ENCODE measurements at places on chromosomes 12 and 14. TPM values are rescaled to one million over a fixed set of nuclear protein-coding genes. Genes with fewer than 3 reads are reported as not detected.
A peak's percentile ranks its signal among the peaks of the same experiment; 100 is the strongest.

DNA sequence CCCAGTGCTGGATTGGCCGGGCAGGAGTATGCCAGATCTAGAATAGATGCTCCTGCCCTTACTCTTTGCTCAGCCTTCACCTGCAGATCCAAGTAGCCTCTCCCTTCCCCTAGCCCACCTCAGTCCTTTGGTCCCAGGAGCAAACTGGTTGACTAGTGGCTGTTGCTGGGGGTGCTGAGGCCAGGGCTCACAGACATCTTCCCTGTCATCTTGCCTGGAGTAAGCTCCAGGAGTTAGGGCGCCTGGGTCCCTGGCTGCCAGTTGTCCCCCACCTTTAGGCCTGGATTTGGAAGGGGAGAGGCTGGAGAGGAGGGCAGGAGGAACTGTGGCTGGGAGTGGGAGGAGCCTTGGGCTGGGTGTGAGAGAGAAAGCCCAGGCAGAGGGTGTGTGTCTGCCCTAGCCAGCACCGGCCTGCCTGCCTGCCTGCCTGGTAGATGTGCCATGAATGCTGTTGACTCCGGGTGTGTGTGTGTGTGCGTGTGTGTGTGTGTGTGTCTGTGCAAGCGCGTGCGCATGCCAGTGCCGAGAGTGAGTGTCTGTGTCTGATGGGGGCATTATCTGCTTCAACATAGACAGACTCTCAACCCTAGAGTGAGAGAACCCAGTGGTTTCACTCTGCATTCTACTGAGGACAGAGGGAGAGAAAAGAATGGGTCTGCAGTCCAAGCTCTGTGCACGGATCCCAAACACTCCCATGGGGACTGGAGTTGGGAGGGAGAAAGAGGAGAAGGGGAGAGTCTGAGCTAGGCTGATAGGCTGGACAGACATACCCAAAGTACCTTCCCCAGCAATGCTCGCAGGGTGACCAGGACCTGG is 845 bp upstream of the RARG start:
- peak overlapping the region; percentile 58 for H3K4me3 ChIP-seq
- H3K36me3 ChIP-seq, result no peaks in the 10 kb centered on the region
- DNase-seq, result no peak
- H3K27ac ChIP-seq, result peak overlapping the region; percentile 75
- H3K27me3 ChIP-seq, result peaks cover 20% of the 10 kb centered on the region

- H3K4me1 ChIP-seq, result no peaks in the 10 kb centered on the region
- no peak overlapping the region for H3K27ac ChIP-seq
- DNase-seq, result no peak
- no peaks in the 10 kb centered on the region for H3K27me3 ChIP-seq
- no peaks in the 10 kb centered on the region for H3K36me3 ChIP-seq
Measured at GRCh38 chr14:38410442-38410841, 154.5 kb upstream of the CLEC14A start.

DNA sequence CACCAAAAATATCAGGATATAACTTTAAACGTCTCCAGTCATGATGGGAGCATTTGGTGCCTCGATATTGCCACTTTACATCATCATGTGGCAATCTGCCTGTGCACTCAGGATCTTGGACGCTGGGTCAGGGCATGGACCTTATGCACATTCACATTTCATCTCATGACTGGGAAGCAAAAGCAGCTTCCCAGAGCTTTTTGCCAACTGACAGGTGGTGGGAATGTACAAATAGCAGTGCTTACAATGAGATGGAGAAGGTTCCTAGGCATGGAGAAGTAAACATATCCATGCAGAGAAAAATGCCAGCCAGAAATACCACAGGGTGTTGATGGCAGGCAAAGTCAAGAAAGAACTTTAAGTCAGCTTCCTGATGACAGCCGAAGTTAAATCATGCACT is 30.3 kb downstream of the EFCAB11 start:
- peaks cover 10% of the 10 kb centered on the region for H3K4me1 ChIP-seq
- no peaks in the 10 kb centered on the region for H3K27me3 ChIP-seq
- no peaks in the 10 kb centered on the region for H3K36me3 ChIP-seq

GRCh38 chr14:69979882-69980281 is 100.7 kb downstream of the SMOC1 start:
- H3K27me3 ChIP-seq, result no peaks in the 10 kb centered on the region
- no peaks in the 10 kb centered on the region for H3K36me3 ChIP-seq
- no peak for DNase-seq
- no peak overlapping the region for H3K4me3 ChIP-seq

GRCh38 chr14:24935796-24936195 is 114.2 kb downstream of the STXBP6 start:
- H3K27ac ChIP-seq, result no peak overlapping the region
- no peaks in the 10 kb centered on the region for H3K27me3 ChIP-seq
- no peaks in the 10 kb centered on the region for H3K4me1 ChIP-seq

DNA sequence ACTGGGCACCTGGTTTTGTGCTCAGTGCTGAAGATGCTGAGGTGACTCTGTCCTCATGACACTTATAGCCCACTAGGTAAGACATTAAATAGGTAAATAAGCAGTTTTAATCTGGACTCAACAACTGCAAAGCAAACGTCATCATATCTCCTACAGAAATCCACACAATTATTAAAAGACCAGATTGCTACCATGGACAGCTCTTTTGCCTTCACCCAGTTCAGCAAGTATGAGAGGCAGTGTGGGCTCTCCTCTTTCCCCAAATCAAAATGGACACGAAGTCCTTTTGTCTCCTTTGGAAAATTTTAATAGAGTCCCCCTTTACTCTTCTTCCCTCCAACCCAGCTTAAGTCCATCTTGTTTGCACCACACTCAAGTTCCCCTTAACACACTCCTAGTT is 171.1 kb downstream of the RPAP3 start:
- H3K27me3 ChIP-seq, result no peaks in the 10 kb centered on the region
- H3K4me1 ChIP-seq, result no peaks in the 10 kb centered on the region
- H3K27ac ChIP-seq, result no peak overlapping the region

DNA sequence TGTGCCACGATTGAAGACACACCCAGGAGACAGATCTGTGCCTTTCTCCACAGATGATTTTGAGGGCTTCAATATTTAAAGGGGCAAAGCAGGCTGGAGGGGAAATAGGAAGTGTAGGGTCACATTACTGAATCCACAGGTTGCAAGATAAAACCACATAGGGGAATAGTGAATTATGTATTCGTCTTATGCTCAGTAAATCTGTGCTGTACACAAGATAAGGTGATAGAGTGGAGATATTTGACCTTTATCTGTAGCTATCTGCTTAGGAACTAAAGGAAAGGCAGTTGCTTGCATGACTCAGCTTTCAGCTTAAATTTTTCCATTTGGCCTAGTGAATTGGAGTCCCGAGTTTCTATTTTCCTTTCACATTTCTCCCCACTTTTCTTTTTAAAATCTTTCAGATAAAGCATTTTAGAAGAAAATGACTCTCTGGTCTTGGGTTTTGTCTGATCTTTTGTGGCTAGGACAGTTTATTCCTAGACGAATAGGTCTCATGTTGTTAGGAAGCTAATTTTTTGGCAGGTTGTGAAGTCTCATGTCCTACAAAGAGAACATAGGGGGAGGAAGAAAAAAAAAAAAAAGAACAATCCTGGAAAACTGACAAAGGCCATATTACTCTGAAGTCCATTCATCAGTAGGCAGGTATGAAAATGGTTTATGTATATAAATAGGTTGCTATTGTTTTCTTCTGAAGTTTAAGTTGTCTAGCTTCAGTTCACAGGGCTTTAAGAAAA is 55.4 kb downstream of the FBXO33 start:
- no peaks in the 10 kb centered on the region for H3K27me3 ChIP-seq
- H3K36me3 ChIP-seq, result no peaks in the 10 kb centered on the region
- H3K4me1 ChIP-seq, result peaks cover 13% of the 10 kb centered on the region
- peak overlapping the region; percentile 82 for H3K27ac ChIP-seq
- H3K4me3 ChIP-seq, result peak overlapping the region; percentile 27

GRCh38 chr12:65464930-65465329 is 186.4 kb downstream of the MSRB3 start:
- H3K4me1 ChIP-seq, result no peaks in the 10 kb centered on the region
- no peak for DNase-seq
- H3K36me3 ChIP-seq, result peaks cover 9% of the 10 kb centered on the region
- H3K27me3 ChIP-seq, result no peaks in the 10 kb centered on the region
- no peak overlapping the region for H3K4me3 ChIP-seq

- no peaks in the 10 kb centered on the region for H3K4me1 ChIP-seq
- no peaks in the 10 kb centered on the region for H3K36me3 ChIP-seq
- H3K27ac ChIP-seq, result no peak overlapping the region
Measured at GRCh38 chr14:57999471-57999870, 133.6 kb upstream of the SLC35F4 start.

DNA sequence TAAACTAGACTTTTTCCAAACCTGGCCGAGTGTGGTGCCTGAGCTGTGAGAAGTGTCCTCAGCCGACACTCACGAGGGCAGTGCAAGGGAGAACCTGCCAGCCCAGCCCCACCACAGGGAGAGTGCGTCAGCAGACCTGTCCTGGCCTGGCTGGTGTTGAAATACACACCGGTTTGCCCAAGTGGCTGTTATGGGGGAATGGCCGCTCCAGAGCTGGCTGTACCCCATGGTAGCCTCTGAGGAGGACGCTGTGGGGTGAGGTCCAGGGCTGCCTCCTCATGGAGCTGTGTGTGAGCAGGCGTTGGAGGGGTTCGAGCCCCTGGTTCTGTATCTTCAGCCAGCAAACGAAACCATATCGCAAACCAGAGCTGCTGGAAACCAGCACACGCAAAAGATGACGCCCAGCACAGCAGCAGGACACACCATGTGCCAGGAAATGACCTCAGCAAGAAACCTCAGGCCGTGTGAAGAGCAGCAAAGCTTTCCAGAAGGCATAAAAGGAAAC is 9.4 kb downstream of the ANKRD9 start:
- peaks cover 59% of the 10 kb centered on the region for H3K4me1 ChIP-seq
- H3K27me3 ChIP-seq, result no peaks in the 10 kb centered on the region
- H3K36me3 ChIP-seq, result no peaks in the 10 kb centered on the region
- peak overlapping the region; percentile 48 for H3K4me3 ChIP-seq
- H3K27ac ChIP-seq, result peak overlapping the region; percentile 97

GRCh38 chr12:108465417-108465816 is 49.7 kb upstream of the FICD start:
- H3K27ac ChIP-seq, result no peak overlapping the region
- no peak for DNase-seq
- H3K4me3 ChIP-seq, result no peak overlapping the region
- H3K27me3 ChIP-seq, result no peaks in the 10 kb centered on the region
- no peaks in the 10 kb centered on the region for H3K36me3 ChIP-seq

DNA sequence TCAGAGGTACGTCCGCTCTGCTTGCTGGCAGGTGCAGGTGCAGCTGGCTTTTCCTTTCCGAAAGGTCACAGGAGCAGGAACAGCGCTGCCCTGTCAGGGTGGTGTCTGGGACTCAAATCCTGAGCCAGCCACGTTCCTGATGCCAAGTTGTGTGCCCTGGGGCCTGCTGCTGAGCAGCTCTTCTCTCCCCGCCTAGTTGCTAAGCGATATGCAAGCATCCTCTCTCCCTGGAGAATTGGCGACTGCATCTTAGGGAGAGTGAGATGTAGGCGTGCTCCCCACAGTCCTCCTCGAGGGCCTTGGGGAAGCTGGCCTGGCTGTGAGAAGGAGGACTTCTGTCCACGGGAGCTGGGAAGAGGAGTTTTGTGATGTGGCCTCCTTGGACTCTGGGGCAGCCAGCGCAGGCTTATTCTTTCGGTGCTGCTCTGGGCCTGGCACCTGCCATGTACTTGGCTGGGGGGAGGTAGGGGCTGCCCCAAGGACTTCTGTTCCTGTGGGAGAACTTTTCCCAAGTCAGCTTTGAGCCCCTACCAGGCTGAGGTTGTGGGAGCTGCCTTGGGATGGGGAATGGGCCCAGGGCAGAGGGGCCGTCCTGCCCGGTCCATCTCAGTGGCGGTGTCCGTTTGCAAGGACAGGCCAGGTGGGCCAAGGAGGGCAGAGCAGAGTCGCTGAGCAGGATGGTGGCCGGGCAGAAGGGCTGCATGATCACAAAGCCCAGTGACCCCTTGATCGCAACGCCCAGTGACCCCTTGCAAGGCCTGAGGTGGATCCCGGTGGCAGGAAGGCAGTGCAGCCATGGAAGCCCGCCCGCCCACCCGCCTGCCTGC is 183.5 kb downstream of the ADGRD1 start:
- H3K4me3 ChIP-seq, result no peak overlapping the region
- no peak overlapping the region for H3K27ac ChIP-seq
- peaks cover 1% of the 10 kb centered on the region for H3K4me1 ChIP-seq
- H3K27me3 ChIP-seq, result no peaks in the 10 kb centered on the region

- no peaks in the 10 kb centered on the region for H3K36me3 ChIP-seq
- no peak overlapping the region for H3K27ac ChIP-seq
- no peak overlapping the region for H3K4me3 ChIP-seq
- DNase-seq, result no peak
Measured at GRCh38 chr14:39232554-39233415, 930 bp upstream of the MIA2 start.

DNA sequence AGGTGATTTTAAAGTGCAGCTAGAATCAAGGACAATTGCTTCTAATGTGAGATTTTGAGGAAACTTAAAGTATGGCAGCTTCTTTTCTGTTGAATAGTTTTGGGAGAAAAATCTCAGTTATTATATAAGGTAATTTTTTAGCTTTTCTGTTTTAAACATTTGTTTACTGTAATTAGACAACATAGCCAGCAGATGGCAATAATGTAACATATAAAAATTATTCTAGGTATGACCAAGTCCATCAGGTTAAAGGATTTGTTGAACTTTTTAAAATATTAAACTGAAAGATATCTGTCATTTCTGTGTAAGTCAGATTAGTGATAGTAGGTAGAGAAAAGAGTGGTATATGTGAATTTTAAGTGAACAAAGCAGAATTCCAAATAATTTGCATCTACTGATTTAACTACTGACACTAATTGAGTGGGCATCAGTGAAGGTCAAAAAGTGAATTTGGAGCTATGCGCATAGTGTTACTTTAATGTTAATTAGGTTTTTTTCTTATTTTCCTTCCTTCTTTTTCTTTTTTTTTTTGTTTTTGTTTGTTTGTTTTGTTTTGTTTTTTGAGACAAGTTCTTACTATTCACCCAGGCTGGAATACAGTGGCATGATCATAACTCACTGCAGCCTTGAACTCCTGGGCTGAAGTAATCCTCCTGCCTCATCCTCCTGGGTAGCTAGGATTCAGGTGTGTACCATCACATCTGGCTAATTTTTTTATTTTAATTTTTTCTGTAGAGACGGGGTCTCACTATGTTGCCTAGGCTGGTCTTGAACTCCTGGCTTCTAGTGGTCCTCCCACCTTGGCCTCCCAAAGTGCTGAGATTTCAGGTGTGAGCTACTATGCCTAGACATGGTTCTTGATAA is 18.6 kb downstream of the PRORP start:
- no peak overlapping the region for H3K4me3 ChIP-seq
- no peaks in the 10 kb centered on the region for H3K36me3 ChIP-seq
- no peaks in the 10 kb centered on the region for H3K4me1 ChIP-seq
- DNase-seq, result no peak

DNA sequence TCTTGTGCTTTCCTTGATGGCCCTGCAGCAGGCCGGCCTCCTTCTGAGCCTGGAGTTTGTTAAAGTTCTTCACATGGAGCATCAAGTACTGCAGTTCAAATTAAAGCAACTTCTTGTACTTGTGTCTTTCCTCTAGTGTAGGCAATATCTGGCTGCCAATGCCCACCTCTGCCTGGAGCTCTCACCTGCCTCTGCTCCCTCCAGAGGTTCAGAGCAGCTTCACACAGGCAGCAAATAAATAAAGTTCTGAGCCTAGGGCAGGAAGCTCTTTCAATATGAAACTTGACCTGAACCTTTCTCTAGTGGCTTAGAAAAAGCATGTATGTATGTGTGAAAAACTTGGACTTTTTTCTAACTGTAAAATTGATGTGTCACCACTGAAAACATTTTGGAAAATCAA is 65.9 kb downstream of the ITPR2 start:
- no peaks in the 10 kb centered on the region for H3K27me3 ChIP-seq
- H3K4me1 ChIP-seq, result no peaks in the 10 kb centered on the region
- no peaks in the 10 kb centered on the region for H3K36me3 ChIP-seq

The KLRF1 gene
- not detected for total RNA-seq

The BATF gene
- 0.36 TPM for total RNA-seq

The RDH5 gene
- total RNA-seq, result 10.3 TPM

The ALDH2 gene
- 94.9 TPM for total RNA-seq

The WNK1 gene
- total RNA-seq, result 216 TPM

The SYT10 gene
- total RNA-seq, result not detected

The MYF6 gene
- 1,770 TPM for total RNA-seq

All from gastrocnemius medialis (tissue), 4 donors.